ENCODE measurements at places on chromosomes 3 and 15. TPM values are rescaled to one million over a fixed set of nuclear protein-coding genes. Genes with fewer than 3 reads are reported as not detected.
A peak's percentile ranks its signal among the peaks of the same experiment; 100 is the strongest.

- DNase-seq, result no peak
These were observed 127.4 kb downstream of the NR2E3 start for GRCh38 chr15:71937650-71938311.

DNA sequence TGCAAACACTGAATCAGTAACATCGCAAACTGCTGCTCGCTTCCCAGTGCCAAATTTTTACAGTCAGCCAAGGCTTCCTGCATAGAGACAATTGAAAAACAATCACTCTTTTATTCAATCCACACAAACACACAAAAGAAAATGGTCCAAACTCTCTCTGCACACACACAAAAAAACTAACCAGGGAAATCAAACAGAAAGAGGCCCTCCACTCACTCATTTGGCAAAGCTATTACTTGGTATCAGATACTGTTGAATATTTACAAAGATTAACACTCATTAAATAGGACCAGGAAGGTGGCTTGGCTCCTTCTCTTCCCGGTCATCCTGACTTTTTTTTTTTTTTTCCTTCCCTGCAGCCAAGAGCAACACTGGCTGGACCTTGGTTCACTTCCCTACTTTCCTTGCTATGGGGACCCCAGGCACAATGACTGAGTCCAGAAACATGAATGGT is 62.4 kb upstream of the SPATA12 start:
- no peak for DNase-seq

Gene FGF7
- not detected for total RNA-seq

Gene KLHL24
- 8.7 TPM for total RNA-seq

DNA sequence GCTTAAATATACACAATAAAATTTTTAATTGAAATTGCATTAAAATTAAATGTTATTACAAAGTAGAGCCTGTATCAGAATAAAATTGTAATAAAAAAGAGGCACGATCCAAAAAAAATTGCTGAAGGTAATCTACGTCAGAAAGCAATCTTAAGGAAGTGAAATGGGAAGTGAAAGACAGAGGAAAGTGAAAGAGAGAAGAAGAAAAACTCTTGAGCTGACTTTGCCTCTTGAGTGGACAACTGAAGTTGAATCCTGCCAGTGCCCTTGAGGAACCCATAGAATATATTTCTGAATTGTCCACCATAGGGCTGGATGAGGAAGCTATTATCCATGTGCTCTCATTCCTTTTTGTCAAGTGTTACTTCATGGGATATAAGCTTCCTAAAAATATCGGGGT is 285.1 kb upstream of the STAC start:
- no peak for DNase-seq

- DNase-seq, result no peak
These were observed at the start of gene SI for GRCh38 chr3:165078293-165078692. Gene SI (minus strand): TSS chr3:165078496. CDS start chr3:165076012, 2,484 bp downstream.

GRCh38 chr3:149009732-149010131 is 18.4 kb downstream of the GYG1 start:
- DNase-seq, result peak; percentile 47

Gene RASGRP1
- 110 TPM for total RNA-seq

DNA sequence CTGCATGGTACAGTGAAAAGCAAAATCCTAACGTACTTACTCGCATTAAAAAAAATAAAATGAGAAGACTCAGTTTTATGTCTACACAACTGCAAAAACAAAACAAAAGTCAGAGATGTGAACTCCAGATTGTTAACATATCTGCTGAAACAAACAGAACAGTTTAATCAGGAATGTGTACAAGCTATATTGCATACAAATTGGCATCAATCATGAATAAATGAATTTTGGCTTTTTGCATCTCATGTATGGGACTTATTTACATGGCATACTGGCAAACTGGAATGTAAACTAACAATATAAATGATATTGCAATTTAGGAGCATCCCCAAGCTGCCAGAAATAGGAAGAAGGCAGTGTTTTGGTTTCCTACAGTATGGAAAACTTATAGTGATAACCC is 79.6 kb upstream of the NSMCE3 start:
- no peak for DNase-seq

Gene SERPINI2
- total RNA-seq, result not detected

Gene PDCD6IP
- total RNA-seq, result 171 TPM

Gene APOD
- 3.4 TPM for total RNA-seq

- DNase-seq, result no peak
These were observed 252.0 kb upstream of the PROK2 start for GRCh38 chr3:72036899-72037298.

- no peak for DNase-seq
These were observed 78.0 kb downstream of the TGFBR2 start for GRCh38 chr3:30684356-30684755.

DNA sequence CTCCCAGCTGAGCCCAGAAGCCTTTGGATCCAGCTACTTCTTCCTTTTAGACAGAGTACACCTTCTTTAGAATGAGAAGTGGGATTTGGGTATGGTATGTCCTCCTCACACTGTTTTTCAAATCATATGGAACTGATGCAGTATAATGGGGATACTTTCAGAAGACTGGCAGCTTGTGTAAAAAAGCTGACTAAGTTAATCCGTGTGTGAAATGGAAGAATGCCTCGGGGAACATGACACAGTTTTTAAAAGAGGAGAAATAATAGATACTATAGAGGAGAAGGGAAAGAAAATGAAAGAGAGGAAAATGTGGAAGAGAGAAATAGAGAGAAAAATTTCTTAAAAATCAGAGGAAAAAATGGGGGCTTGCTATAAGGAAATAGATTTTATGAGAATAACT is 47.7 kb downstream of the TUSC7 start:
- no peak for DNase-seq

DNA sequence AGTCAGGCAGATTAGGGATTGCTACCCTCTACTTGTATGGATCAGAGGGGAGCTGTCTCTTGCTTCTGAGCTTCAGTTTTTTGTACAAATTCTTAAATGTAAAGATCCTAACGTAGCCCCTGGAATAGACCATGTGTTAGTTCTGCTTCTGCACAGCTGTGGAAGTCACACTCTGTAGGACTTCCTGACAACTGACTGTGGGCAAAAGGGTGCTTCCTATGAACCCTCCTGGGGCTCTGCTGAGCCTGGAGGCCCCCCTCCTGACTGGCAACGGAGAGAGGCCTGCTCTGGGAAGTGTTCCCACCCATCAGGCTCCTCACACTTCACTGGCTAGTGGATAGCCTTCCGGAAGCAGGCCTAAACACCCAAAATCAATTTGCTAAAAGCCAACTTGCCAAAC is 131.0 kb downstream of the RPLP1 start:
- DNase-seq, result no peak

- DNase-seq, result no peak
These were observed 37.1 kb upstream of the ARNT2 start for GRCh38 chr15:80367094-80367493.

- DNase-seq, result no peak
These were observed 1717.2 kb downstream of the OTOL1 start for GRCh38 chr3:163213838-163214237.

Measured in activated T-helper 1 cell treated with anti-CD3 and anti-CD28 coated beads, Interleukin-12 subunit alpha, Interleukin-12 subunit beta, Interleukin-2, Interleukin-4 antibody, amounts not matched to agents 30 ng/mL and 10 ng/mL and 1 ng/mL, durations not matched to agents 14 hours and 24 hours and 36 hours (primary cell).